AG08395 (cell line): ENCODE measurements at places on chromosomes 6 and 20.

DNA sequence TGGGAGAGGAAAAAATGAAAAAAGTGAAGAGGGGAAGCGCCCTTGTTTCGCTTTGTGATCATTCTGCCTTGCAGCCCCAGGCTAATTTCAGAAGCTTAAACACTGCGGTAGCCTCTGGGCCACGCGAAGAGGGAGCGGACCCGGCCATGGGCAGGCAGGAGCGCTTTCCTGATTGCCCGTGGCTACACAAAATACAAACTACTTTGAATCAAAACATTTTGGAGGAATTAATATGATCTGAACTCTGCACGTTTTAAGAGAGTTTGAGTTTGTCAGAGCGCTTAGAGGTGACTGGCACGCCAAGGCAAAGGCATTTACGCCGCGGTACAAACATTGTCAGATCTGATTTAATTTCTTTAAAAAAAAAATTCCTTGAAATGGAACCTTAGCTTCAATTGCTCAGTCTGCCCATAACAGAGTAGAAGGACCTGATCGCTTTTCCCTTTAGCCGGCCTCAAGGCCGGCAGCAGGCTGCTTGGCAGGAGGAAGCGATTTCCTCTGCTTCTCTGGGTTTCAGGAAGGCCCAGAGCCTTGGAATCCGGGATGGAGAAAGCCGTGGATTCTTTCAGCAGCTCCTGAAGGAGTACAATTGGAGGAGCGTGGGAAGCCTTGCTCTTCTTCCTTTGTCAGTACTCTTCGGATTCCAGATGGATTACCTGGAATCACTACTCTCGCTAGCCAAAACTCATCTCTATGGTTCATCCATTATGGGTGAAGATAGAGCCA lies 9.7 kb downstream of the TFAP2D start:
- no peak for DNase-seq

DNA sequence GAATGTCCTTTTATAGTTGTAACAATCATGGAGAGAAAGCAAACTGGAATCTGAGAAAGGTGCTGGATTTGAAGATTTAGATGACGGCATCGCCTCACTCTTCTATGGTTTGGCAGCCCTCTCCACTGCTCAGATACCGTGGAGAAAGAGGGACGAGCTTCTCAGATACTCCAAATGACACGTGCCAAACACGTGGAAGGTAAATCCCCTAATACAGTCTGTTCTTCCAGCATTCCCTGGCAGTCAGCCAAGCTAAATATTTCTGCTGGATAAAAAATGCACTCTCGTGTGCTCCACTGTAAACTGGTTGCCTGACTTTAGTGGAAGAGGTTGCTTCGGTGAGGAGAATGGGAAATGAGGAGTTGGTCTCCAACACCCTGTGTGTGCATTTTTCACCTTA lies 16.7 kb upstream of the PRDM1 start:
- DNase-seq = peak; percentile 41

- DNase-seq = no peak
Observed at GRCh38 chr20:57071283-57071731, 195.1 kb downstream of the BMP7 start.

- DNase-seq = peak; percentile 91
Observed at GRCh38 chr20:58019027-58019849, 209.2 kb downstream of the ANKRD60 start.

DNA sequence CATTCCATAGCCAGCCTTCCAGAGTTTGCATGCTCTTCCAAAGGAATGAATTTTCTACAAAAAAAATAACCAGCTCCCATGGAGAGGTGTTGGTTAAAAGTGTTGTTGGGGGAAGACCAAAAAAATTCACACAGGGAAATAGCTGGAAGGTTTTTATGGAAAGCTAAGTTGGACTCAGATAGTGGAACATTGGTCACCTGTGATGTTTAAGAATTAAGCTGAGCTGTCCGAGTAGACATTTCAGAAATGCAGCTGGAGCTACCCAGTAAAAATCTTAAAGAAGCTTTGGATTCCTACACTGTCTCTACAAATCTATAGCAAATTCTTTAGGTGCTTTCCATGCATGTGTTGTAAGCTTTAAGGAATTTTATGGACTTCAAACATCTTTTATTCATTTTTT lies 155.5 kb downstream of the THBS2 start:
- no peak for DNase-seq

GRCh38 chr20:62243906-62244515 lies 5.7 kb downstream of the OSBPL2 start:
- DNase-seq = no peak

GRCh38 chr6:97048771-97049170 lies 124.2 kb downstream of the KLHL32 start:
- no peak for DNase-seq

GRCh38 chr20:53922901-53923314 lies 147.5 kb downstream of the BCAS1 start:
- peak; percentile 34 for DNase-seq

DNA sequence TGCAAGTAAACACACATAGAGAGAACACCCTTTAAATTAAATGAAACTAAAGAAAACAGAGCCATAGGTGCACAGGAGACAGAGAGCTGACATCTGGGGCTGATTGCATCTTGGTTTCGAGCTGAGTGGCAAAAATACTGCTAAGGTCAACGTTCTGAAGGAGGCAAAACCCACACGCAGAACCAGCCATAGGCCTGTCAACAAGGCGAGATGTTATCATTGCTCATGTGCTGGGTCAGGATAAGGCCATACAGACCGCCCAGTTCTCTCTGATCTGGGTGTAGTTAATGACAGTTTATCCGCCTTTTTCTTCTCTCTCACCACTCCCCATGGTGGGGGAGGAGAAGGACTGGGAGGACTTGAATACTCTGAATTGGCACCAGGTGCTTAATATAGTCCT lies 4.5 kb upstream of the FAM110A start:
- no peak for DNase-seq

DNA sequence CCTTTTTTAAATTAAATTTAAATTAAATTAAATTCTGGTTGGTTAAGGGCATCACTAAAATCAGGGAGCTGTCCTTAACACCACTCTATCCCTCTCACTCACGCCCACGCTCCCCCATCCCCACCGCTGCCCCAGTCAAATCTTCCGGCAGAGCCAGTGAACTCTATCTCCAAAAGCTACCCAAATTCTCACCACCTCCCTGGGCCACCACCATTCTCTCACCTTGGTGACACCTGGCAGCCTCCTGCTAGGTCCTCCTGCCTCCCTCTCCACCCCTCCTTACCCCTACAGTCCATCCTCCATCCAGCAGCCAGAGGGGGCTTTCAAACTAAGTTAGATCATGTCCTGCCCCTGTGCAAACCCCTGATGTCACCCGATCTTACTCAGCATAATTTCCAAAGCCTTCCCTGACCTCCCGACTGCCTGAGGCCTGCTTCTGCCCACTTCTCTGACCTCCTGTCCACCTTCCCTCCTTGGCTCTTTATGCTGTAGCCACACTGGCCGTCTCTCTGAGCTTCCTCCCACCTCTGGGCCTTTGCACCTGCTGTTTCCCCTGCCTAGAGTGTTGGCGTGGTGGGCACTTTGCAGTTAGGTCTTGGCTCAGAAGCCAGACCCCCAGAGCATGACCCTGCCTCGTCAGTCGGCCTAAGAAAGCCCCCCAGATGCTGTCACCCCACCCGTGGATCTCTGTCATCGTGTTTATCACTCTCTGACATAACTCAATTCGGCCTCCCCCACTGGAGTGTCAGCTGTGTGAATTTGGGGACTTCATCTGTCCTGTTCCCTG lies 24.7 kb downstream of the PTGIS start:
- no peak for DNase-seq

DNA sequence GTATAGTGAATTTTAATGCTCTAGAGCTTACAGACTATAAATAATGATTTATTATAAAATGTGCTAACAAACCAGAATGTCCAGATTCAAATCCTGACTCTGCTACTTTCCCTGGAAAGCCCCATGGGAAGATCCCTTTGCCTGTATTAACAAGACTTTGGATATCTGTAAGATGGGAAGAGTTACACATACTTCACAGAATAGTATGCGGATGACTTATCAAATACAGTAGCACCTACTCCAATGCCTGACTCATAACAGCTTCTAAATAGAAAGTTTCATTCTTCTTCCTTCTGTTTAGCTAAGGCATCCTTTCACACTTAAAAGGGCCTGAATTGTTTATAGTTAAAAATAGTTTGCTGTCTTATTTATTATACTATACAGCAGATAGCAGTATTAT lies 166.3 kb downstream of the KCNQ5 start:
- no peak for DNase-seq

DNA sequence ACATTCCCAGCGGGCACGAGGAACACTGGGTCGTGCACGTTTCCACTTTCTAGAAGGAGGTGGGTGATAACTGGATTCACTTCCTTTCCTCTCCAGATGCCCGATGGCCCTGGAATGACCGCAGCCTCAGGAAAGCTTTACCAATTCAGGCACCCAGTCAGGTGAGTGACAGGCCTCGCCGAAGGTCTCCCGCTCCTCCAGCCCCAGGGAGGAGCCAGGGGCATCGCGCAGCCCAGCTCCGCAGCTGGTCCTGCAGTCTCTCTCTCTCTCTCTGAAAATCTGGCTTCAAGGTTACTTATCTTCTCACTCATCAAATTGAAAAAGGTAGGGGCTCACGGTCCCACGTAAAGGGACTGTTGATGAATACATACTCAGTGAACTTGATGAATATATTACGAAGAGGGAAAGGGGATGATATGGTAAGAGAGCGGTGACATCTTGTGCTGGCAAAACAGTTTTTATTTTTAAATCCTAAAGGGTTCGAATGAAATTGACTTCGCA lies 891 bp downstream of the RIPPLY2 start:
- no peak for DNase-seq

DNA sequence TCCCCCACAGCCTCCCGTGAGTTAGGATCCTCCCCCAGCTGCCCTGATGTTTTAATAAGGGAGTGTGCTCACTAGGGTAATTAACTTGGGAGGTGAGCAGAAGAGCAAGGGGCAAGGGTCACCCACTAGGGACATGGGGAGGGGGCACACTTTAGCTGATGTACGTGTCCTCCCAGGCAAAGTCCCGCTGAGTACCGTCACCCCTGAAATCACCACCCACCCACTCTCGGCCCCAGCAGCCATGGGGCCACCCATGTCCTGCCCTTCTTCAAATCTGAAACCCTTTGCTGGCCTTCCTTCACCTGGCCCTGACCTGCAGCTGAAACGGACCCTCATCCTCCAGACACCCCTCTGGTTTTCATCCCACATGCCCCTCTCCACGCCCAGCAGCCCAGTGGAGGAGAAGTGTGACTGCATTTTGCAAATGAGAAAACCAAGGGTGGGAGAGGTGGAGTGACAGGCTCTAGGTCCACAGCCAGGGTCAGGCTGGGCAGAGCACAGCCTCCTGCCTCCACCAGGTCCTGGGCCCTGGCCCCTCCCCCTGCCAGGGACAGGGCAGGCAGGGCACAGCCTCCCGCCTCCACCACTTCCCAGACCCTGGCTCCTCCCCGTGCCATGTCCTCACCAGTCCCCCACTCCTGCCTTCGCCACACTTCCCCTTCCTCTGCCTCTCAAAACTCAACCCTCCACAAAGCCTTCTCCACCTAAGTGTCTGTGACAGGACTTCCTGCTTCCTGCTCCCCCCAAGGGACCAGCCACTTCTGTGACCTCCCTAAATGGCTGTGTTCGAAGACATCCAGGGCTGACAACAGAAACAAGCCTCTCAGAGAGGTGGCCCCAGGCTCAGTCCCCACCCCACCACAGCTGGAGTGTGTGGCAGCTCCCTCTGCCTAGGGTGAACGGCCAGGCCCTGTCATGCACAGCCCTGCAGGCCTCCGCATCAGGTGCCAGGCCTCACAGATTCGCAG lies 15.1 kb downstream of the ACSS1 start:
- DNase-seq = no peak
